Airway epithelial cell (primary cell): ENCODE measurements at places on chromosomes 2 and 18. TPM values are rescaled to one million over a fixed set of nuclear protein-coding genes. Genes with fewer than 3 reads are reported as not detected.

Gene FAM136A
- 28.6 and 35.3 TPM in 2 replicates for total RNA-seq

Gene TBR1
- total RNA-seq: not detected in 2 replicates

Gene LRPPRC
- 59.9 and 64.7 TPM in 2 replicates for total RNA-seq

Gene PASK
- total RNA-seq: 6.5 and 8.3 TPM in 2 replicates

Gene TUBB8B
- not detected in 2 replicates for total RNA-seq

Gene CABYR
- total RNA-seq: 5.9 and 6.9 TPM in 2 replicates

Gene CHRNG
- total RNA-seq: not detected in 2 replicates

Gene ABCG8
- not detected in 2 replicates for total RNA-seq

Gene PAX8
- total RNA-seq: 0.14 and 0.60 TPM in 2 replicates
